Cerebellum (tissue), 4 donors: ENCODE measurements at places on chromosomes 3 and 15. TPM values are rescaled to one million over a fixed set of nuclear protein-coding genes. Genes with fewer than 3 reads are reported as not detected.

DNA sequence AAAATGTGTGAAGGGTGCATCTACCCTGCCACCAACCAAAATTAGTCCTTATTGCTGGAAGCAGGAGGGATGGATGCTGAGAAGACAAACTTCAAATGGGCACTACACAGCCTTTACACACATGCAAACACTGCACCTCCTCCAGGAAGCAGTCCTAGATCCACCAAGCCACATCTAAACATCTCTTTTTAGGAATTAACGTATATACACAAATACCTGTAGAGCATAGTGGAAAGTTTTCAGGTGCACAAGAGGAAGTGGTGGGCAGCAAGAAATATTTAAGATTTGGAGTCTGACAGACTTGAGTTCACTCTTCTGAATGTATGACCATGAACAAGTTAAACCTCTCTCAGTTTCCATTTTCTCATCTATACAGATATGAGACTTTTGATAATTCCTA is 456.6 kb upstream of the PROK2 start:
- DNase-seq = no peak

The TMCC1 gene
- total RNA-seq = 68.0 TPM

DNA sequence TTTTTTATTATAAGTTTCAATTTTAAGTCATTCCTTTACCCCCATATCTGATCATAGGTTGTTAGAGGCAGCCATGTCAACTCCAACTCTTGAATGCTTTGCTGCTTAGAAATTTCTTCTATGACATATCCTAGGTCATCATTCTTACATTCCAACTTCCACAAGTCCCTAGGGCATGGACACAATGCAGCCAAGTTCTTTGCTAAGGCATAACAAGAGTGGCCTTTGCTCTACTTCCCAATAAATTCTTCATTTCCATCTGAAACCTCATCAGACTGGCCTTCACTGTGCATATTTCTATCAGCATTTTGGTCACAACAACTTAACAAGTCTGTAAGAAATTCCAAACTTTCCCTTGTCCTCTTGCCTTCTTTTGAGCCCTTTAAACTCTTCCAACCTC is 28.5 kb downstream of the TRIM42 start:
- DNase-seq = no peak

DNA sequence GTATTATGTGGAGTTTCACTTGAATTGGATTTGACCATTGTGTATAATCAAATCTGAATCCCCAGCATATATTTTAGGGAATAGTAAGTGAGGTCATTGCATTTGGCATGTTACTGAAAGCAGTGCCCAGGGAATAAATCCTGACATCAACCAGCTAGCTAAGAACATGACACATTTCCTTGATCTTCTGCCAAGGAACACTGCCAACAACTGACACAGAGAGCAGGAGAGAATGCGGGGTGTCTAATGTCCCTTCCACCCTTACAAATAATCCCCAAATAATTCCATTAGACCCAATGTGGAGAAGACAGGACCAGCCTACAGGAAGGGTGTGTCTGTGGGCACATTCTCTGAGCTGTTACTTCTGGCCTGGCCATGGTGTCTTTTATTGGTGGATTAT is 30.6 kb upstream of the UBE3A start:
- peak; percentile 76 for DNase-seq

GRCh38 chr15:68584756-68585573 is 6.2 kb downstream of the CORO2B start:
- no peak for DNase-seq

The SOX2 gene
- 59.1 TPM for total RNA-seq

DNA sequence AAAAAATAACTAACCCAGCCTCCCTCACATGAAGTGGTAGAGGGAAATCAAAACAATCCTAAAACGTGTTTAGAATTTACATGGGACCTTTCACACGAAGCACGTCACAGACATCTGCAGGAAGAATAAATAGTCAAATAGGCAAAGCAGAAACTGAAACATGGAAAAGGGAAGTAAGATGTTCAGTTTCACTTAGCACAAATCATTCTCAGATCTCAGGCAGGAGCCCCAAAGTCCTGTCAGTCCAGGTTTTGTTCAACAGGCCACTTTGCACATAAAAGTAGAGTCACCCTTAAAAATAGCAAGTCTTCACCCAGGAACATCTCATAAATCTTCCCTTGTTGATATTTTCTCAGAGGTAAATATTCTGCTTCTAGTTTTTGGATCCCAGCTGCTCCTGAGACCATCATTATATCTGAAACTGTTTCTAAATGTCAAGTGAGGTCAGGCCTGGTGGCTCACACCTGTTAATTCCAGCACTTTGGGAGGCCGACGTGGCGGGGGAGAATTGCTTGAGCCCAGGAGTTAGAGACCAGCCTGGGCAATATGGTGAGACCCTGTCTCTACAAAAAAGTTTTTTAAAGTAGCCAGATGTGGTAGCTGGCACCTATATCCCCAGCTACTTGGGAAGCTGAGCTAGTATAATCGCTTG is 1.9 kb downstream of the RUBCN start:
- no peak for DNase-seq

GRCh38 chr3:194801461-194802432 is 116.1 kb downstream of the FAM43A start:
- DNase-seq = no peak

DNA sequence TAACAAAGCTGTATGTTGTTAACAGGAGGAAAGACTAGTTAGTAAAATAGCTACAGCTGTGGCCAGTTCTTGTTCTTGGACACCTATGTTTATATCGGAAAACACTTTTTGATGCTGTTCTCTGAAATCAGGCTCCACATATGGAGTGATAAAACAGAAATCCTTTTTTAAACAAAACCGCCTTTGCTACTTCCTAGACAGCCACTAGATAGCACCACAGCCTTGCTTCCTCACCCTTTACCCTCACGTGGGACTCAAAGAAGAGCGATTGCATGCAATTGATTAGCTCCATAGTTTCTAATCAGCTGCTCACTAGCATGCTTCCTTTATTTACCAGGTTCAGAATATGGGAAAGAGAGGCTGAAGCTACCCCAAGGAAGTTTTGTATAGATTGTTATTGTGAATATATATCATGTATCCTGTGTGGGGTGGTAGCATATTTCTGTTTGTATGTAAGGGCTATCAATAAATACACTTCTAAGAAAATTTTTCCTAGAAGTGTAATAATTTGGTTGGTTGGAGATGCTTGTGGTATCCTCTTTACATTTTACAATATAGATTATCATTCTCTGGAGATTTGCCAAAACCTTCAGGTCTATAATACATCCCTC is 4.3 kb upstream of the MTFMT start:
- peak; percentile 27 for DNase-seq

The CCR8 gene
- not detected for total RNA-seq

DNA sequence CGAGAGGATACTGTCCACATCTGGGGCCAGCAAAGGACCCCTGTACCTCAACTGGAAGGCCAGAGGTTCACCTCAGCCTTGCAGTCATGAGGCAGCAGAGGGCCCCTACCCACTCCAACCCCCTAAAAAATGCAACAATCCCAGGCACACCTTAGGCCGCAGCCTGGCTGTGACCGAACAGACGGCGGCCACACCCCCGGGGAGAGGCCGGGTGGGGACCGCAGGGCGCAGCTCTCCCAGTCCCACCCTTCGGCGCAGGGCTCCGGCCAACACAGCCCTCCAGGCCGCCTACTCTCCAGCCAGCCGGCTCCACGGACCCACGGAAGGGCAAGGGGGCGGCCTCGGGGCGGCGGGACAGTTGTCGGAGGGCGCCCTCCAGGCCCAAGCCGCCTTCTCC is 457 bp upstream of the DNAJA4 start:
- DNase-seq = no peak

GRCh38 chr3:171827385-171827784 is 15.8 kb upstream of the TMEM212 start:
- DNase-seq = no peak

DNA sequence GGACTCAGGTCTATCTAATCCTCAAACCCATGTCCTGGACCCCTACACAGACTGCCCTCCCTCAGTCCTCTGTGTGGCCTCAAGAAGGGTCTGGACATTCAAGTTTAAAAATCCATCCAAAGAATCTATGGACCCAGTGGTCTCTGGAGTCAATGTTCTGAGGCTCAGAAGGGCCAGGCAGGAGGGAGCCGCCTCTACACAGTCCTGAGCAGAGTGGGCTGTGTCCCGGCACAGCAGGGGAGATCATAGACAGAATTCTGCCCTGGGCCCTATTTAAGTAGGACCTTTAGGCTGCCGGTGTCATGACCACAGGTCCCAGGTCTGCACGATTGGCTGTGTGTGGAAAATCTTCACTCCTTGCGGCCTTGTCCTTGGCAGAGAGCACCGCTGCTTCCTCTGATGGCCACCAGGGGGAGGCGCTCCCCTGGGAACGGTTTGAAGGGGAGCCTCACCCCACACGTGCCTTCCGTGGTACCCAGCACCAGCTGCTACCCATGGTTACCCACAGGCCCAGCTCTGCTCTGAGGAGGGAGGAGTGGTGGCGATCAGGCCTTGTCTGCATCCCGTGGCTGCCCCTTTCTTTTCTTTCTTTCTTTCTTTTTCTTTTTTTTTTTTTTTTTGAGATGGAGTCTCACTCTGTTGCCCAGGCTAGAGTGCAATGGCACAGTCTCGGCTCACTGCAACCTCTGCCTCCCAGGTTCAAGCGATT is 37.9 kb downstream of the CHRD start:
- DNase-seq = peak; percentile 41

DNA sequence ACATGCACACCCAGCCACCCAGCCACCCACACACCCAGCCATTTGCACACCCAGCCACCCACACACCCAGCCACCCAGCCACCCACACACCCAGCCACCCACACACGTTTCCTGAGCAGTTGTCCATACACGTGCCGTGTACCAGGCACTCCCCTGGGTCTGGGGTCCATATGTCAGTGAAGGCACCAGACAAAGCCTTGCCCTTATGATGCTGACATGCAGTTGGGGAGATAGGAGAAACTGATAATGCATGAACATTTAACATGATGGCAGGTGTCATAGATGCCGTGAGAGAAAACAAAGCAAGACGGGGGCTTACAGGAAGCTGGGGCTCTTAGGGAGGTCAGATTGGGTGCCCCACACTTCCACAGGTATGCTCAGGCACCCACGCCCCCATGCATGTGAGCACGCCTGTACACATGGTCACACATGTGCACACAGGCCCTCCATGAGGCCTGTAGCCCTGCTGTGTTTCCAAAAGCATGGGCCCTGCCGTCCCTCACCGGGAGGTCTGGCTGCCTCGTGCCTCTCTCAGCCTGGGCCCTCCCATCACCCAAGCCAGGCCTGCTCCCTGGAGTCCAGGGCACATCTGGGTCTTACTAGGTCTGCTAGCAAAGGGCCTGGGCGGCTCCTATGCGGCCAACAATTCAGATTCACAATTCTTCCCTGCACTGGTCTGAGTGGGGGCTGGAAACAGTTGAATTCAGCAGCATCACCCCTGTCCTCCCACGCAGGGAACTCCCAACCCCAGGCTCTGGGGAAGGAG is 3.6 kb upstream of the DNAJB8 start:
- DNase-seq = no peak

- DNase-seq = no peak
Observed at GRCh38 chr3:174083706-174084105, 686.2 kb downstream of the NLGN1 start.

- no peak for DNase-seq
Observed at GRCh38 chr3:11477407-11477911, 166.3 kb downstream of the VGLL4 start.

GRCh38 chr15:67050522-67051087 is 14.8 kb upstream of the SMAD3 start:
- DNase-seq = no peak

The TRMT10C gene
- 19.0 TPM for total RNA-seq

The FYTTD1 gene
- total RNA-seq = 44.1 TPM

- peak; percentile 57 for DNase-seq
Observed at GRCh38 chr3:48661501-48662144, 1.1 kb downstream of the CELSR3 start.

The FOXB1 gene
- total RNA-seq = 0.91 TPM

The GUCA1C gene
- total RNA-seq = not detected

The FGF7 gene
- 0.45 TPM for total RNA-seq
